ENCODE measurements at places on chromosomes 1 and 21.

- H3K4me3 ChIP-seq, result no peak overlapping the region
- no peak for DNase-seq
- no peaks in the 10 kb centered on the region for H3K36me3 ChIP-seq
- H3K27ac ChIP-seq, result no peak overlapping the region
Observed at GRCh38 chr21:42079939-42080787, 9.0 kb downstream of the UMODL1 start.

GRCh38 chr21:44614961-44615391 is 3.1 kb downstream of the KRTAP10-8 start:
- no peaks in the 10 kb centered on the region for H3K36me3 ChIP-seq
- H3K27ac ChIP-seq, result no peak overlapping the region
- no peak for DNase-seq
- no peaks in the 10 kb centered on the region for H3K4me1 ChIP-seq
- no peaks in the 10 kb centered on the region for H3K27me3 ChIP-seq

GRCh38 chr1:16925635-16926490 is 4.1 kb downstream of the CROCC start:
- H3K4me3 ChIP-seq, result no peak overlapping the region
- no peaks in the 10 kb centered on the region for H3K27me3 ChIP-seq
- no peak overlapping the region for H3K27ac ChIP-seq
- no peak for DNase-seq
- H3K4me1 ChIP-seq, result peaks cover 16% of the 10 kb centered on the region

DNA sequence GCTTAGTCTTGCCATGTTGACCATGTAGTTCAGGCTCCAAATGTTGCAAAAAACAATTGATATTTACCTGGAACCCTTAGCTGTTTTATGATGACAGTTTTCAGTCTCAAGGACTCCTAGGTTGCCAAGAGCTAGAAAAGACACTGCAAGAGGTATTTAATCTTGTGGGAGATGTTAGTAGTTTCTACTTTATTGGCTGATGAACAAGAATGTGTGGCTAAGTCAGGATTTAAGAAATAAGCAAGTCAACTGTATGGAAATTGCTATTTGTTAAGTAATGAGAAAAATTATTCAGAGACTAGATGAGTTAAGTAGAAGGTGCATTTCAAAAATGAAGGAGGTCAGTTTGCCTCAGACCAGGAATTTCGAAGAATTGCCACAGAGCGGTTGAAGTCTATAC is 639.7 kb upstream of the USP24 start:
- H3K27ac ChIP-seq, result no peak overlapping the region
- no peaks in the 10 kb centered on the region for H3K4me1 ChIP-seq
- no peak overlapping the region for H3K4me3 ChIP-seq
- no peak for DNase-seq

GRCh38 chr1:215824245-215824644 is 257.1 kb downstream of the KCTD3 start:
- no peak for DNase-seq
- H3K27me3 ChIP-seq, result no peaks in the 10 kb centered on the region
- H3K27ac ChIP-seq, result no peak overlapping the region
- H3K36me3 ChIP-seq, result no peaks in the 10 kb centered on the region

GRCh38 chr1:222865718-222866117 is 50.9 kb downstream of the DISP1 start:
- H3K27me3 ChIP-seq, result no peaks in the 10 kb centered on the region
- no peak for DNase-seq
- H3K4me3 ChIP-seq, result no peak overlapping the region
- H3K4me1 ChIP-seq, result no peaks in the 10 kb centered on the region
- H3K36me3 ChIP-seq, result no peaks in the 10 kb centered on the region
- H3K27ac ChIP-seq, result no peak overlapping the region

DNA sequence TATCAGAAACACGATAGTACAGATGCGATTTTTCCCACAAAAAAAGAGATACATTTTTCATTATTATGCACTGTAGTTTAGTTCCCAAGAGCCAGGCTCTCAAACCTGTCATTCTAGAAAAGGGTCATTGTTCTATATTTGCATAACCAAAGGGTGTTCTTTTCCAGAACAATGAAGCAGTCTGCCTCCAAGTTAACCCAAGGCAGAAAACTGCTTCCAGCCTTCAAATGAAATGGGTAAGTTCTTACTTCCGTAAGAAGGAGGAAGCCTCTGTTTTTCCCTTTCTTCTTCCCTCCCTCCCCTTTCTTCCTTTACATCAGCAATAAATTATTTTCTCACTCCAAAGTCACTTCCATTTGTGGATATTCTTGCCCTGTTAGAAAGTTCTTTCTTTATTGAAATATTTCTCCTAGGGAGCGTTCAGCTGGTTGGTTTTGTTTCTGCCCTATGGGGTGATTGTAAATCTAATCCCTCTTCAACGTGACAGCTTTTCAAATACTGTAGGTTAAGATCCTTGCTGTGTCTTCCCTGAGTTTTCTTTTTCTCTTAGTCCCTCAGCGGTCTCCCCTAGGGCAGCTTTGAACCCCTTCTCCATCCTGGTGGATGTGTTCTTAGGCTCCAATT is 77.3 kb upstream of the PTGFRN start:
- H3K36me3 ChIP-seq, result no peaks in the 10 kb centered on the region
- H3K4me1 ChIP-seq, result peaks cover 3% of the 10 kb centered on the region
- no peak overlapping the region for H3K27ac ChIP-seq
- no peak for DNase-seq
- H3K27me3 ChIP-seq, result no peaks in the 10 kb centered on the region
- no peak overlapping the region for H3K4me3 ChIP-seq

DNA sequence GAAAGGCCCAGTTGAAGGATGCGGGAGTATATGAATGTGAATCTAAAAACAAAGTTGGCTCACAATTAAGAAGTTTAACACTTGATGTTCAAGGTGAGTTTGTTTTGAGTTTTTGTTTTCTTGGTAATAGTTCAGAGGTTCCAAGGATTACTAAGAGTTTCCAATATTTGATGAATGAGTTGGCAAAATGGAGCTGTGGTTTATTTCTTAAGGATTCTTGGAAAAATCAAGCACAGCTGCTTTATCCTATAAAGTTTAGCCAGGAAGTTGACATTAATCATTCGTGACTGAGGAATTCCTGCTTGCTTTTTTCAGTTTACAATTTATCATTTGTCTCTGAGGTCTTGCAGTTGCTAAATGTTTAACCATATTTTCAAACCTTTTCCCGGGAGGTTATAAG is 15.1 kb downstream of the VCAM1 start:
- no peaks in the 10 kb centered on the region for H3K27me3 ChIP-seq
- H3K27ac ChIP-seq, result no peak overlapping the region
- no peaks in the 10 kb centered on the region for H3K36me3 ChIP-seq
- no peak overlapping the region for H3K4me3 ChIP-seq

GRCh38 chr1:112714313-112715263 is 544 bp downstream of the PPM1J start:
- no peak for DNase-seq
- peaks cover 18% of the 10 kb centered on the region for H3K4me1 ChIP-seq
- H3K27me3 ChIP-seq, result no peaks in the 10 kb centered on the region
- no peaks in the 10 kb centered on the region for H3K36me3 ChIP-seq

- H3K27me3 ChIP-seq, result no peaks in the 10 kb centered on the region
- H3K4me1 ChIP-seq, result no peaks in the 10 kb centered on the region
- DNase-seq, result no peak
- no peaks in the 10 kb centered on the region for H3K36me3 ChIP-seq
- no peak overlapping the region for H3K4me3 ChIP-seq
- H3K27ac ChIP-seq, result no peak overlapping the region
Observed at GRCh38 chr1:76048219-76048618, 26.3 kb upstream of the ST6GALNAC3 start.

GRCh38 chr1:8324176-8324810 is 6.4 kb downstream of the SLC45A1 start:
- H3K27ac ChIP-seq, result no peak overlapping the region
- H3K4me3 ChIP-seq, result no peak overlapping the region
- no peak for DNase-seq

All from HCT116 (cell line).